ENCODE measurements at places on chromosomes 12 and 14.

DNA sequence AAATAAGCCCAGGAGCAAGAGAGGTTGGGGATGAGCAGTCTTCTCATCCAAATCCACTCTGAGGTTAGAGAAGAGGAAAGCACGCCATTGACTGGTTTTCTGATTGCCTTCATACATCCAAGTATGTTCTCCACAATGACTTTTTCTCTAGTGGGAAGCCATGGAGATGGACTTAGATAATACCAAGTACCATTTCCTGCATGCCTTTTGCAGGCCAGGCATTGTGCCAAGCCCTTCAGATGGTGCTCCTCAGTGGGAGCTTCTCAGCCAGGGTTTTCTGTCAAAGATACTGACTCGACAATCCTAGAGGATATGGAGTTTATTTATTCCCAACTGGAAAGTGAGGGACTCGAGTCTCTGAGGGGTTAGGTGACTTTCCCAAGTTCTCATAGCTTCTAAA is 218.0 kb downstream of the ZFP36L1 start:
- DNase-seq = no peak

DNA sequence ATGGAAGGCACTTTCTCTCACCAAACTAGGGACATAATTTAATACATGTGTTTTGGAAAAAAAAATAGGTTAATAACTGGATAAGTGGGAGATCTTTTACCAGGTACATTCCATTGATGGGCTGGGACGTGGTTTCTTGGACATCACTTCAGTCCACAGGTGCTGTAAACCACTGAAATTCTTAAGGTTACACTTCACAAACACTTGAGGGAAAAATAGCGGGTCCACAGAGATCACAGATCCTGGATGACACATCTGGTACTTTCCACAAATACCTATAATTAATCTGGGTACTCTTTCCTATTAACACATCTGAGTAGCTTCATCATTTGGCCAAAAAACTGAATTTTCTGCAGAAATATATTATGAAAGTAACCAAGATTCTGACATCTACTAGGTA is 85.0 kb downstream of the POLR3B start:
- no peak for DNase-seq

- no peak for DNase-seq
These were observed 9.9 kb upstream of the FICD start for GRCh38 chr12:108505129-108505528.

GRCh38 chr14:89357655-89358297 is 59.3 kb downstream of the FOXN3 start:
- no peak for DNase-seq

- no peak for DNase-seq
These were observed 32.7 kb upstream of the NAP1L1 start for GRCh38 chr12:76117067-76117691.

GRCh38 chr12:107526555-107527180 is 158.9 kb upstream of the PWP1 start:
- DNase-seq = no peak

- DNase-seq = peak; percentile 68
These were observed 277.4 kb upstream of the SOX5 start for GRCh38 chr12:24226745-24227350.

DNA sequence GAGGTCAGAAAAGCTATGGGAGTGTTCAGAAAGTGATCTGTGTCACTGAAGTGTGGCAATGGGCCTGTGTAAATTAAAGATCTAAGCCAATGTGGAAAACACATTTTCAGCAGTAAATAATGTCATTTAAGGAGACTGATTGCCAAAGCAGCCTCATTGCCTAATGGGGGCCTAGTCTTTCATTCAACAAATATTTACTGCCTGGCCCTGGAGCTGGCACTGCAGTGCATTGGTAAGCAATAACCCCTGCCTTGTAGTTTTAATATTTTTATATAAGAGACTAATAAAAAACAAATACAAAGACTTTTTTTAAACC is 326.6 kb downstream of the BTG1 start:
- no peak for DNase-seq

DNA sequence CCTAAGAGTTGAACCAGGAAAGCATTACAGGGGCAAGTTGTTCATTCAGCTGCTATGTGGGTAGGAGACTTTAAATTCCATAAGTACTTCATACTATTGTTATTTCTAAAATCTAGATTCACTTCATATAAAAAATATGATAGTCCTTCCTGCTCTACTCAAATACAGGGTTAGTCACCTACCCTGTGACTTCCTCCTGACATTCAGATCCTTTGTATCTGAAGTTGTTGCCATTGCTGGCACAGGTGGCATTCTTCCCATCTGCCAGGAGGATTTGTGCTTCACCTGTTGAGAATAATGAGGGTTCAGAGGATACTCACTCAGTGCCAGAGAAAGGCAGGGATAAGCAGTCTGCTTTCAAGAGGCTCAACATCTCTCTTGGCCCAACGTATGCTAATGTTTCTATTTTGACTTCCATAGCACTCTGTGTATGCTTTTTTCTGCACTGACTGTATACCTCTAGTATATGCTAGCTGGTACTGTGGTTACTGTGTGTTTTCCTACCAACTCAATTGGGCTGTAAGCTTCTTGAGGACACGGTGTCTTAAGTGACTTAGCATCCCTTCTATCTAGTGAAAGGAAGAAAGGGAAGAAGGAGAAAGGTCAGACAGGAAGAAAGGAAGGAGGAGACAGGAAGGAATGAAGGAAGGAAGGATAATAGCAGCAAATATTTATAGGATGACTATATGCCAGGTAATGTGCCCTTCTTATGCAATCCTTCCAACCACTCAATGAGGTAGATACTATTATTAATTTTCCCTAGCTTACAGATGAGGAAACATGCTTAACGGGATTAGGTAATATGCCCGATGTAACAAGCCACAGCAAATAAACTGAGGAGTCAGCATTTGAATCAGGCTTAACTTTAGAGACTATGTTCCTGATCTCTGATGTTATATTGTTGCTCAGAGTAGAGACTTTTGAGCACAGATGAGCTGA is 38.5 kb upstream of the FGF6 start:
- no peak for DNase-seq

DNA sequence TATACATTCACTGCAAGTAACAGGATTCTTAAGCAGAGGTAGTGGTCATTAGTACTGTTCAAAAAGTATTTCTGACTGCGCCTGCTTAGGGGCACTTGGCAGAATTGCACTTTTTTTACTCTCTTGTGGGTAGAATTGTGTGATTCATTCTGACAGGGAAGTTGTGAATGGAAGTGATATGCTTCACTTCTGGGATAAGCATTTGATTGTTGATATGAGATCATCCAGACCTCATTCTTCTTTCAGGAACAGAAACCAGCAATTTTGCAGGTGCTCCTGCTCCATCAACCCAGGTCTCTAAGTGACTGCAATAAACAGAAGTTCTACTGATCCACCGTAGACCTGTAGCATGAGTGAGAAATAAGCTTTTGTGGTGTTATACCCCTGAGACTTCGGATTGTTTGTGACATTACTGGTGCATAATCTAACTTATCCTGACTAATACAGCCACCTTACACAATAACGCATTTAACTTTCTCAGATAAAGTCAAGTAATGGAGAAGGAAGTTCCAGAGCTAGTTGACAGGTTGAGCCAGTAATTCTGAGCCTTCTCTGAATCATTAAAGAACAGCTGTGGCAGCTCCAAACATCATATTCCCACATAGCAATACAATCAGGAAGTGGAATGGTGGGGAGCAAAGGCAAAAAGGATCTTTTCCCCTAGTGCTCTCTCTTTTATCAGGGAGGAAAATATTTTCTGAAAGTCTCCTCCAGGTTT is 387.9 kb downstream of the SYT1 start:
- no peak for DNase-seq

DNA sequence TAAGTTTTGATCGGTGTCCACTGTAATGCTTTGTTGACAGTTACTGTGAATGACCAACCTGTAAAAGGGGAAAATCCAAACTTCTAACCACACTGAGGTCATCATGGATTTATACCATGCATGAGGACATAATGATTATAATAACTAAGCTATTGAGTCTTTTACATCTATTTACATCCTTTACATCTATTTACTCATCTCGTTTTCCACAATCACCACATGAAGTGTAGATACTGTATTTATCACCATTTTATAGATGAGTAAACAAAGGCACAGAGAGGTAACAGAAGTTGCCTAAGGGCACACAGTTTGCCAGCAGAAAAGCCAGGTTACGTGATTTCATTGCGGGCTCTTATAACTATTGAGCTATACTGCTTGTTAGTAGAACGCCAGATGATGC is 27.9 kb upstream of the EID3 start:
- DNase-seq = no peak

DNA sequence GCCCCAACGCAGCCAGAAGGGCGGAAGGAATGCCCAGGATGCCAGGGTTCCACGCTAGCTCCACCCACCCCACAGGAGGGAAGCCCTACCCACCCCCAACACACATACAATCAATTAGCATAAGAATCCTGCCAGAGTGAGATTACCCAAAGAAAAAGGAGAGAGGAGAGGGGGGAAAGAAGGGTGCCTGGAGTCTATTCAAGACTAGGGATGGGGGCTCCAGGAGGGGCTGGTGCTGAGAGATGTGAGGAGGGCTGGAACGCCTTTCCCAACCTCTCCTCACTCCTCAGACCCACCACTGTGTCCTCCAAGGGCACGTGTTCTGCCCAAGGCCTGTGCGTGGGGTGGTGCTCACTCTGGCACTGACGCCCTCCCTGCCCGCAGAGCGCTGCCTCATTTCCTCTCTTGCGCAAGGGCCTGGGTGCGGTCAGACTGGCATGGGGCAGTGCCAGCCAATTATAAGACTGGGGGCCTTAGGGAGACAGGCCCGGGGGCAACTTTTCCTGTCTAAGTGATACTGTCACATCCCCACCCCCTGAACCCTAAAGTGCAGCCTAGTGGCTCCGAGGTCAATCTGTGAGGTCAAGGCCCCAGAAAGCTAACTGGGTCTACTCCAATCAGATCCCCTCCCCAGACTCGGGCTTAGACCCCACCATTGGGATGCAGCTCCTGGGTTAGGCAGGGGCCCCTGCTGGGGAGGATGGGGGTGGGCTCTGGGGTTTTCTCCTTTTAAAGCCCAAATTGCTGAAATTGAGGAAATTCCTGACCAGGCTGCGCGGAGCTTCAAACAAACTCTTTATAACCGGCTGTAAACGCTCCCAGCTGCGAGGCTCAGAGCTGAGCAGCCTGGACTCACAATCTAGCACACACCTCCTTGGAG is 10.2 kb upstream of the ITGB7 start:
- no peak for DNase-seq

DNA sequence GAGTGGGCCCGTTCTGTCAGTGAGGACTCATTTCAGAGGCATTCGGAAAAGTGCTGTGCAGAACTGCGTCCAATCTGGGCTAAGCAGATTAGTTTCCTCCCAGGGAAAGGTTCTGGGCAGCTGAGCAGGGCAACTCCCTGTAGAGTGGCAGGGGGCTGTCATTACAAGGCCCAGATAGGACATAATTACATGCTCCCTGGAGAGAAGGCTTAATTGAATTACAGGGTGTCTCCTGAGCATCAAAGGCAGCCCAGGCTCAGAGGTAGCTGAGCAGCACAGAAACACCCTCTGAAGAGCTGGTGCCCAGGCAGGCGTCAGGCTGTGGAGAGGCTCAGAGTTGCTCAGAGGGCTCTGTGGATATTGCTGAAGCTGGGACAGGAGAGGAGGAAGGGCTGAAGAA is 36.0 kb downstream of the SLC8A3 start:
- DNase-seq = no peak

DNA sequence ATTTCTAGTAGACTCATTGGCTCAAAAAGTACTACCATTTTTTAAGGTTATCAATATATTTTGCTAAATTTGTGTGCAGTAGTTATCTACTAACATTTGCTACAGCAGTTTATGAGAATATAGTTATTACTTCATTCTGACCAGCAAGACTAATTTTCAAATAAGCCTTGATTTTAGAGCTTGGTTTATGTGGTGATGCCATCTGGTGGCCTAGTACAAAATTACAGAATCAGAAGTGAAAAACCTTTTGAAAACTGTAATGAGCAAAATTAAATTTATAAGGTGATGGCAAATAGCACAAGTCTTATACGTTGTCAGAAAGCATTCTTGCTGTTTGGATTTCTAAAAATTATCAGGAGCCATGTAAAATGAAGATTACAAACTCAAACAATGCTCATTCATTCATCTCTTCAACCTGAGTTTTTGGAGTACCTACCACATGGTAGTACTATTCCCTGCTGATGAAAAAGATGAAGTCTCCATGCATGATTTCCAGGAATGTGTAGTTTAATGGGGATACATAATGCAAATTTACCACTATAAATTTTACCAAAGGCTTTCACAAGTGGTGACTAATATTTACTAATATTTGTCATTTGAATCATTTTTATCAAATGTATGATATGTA is 51.0 kb downstream of the MAGOHB start:
- peak; percentile 34 for DNase-seq
